ENCODE measurements at places on chromosomes 1 and 21.
A peak's percentile ranks its signal among the peaks of the same experiment; 100 is the strongest.

DNA sequence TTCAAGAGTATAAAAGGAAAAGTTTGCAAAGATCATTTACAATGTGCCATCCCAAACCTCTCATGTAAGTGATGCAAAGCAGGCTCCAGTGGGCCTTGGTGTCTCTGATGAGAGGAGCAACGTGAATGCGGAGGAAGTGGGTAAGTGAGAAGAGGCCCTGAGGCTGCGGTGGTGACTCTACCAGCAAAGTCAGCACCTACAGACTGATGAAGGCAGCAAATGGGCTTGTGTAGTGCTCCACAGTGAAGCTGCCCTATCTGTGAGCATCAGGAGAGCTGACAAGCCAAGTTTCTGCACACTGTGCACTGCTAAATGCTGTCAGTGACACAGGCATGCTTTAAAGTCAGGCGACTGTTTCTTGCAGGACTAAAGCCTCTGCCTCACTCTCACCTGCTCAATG is 15.6 kb upstream of the RAP1A start:
- no peak for DNase-seq

GRCh38 chr1:232344791-232345399 is 285.0 kb downstream of the SIPA1L2 start:
- DNase-seq, result no peak

- no peak for DNase-seq
These were observed 456.1 kb upstream of the RGS18 start for GRCh38 chr1:191702124-191702523.

GRCh38 chr1:241976229-241976628 is 18.7 kb downstream of the BECN2 start:
- DNase-seq, result no peak

GRCh38 chr1:48039088-48040054 is 42.2 kb upstream of the TRABD2B start:
- DNase-seq, result no peak

GRCh38 chr1:186841599-186841998 is 12.8 kb downstream of the PLA2G4A start:
- DNase-seq, result no peak

DNA sequence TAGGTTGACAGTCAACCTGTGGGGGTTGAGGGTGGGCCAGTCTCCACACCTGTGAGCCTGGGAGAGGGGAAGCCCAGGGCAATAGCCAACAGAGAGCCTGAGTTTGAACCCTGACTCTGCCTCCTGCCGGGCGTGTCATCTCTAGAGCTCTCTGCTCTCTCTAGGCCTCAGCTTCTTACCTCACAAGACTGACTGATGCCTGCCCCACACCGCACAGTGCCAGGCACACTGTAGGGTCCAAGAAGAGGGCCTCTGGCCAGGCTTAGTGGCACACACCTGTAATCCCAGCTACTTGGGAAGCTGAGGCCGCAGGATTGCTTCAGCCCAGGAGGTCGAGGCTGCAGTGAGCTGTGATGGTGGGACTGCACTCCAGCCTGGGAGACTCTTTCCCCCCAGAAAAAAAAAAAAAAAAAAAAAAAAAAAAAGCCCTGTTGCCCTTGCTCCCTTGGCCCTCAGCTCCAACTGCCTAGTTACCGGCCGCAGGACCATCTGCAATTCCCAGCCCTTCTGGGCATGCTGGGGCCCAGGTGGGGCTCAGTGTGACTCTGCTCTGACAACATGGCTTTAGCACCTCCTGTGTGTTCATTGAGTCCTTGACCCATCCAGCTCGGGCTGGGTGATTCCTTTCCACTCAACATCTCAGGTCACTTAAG is 25.1 kb downstream of the GRHL3 start:
- DNase-seq, result peak; percentile 24

DNA sequence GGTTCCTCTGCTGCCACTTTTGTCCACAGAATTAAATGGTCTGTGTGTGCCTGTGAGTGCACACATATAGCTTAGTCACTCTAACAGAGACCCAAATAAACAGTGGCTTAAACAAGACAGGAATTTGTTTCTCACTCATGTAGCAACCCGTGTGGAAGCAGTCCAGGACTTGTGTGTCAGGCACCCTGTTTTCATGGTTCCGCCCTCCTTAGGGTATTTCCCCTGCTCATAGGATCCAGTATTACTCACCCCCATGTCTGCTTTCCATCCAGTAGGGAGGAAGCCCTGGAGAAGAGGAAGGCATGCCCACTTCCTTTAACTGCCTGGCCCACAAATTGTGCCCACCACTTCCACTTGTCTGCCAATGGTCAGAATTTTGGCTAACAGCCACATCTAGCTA is 41.3 kb upstream of the TACSTD2 start:
- DNase-seq, result no peak

GRCh38 chr1:38973659-38974437 is 17.2 kb upstream of the AKIRIN1 start:
- DNase-seq, result no peak
